ENCODE measurements at places on chromosomes 7 and 10.

- no peak for DNase-seq
These were observed 328.2 kb upstream of the MAGI2 start for GRCh38 chr7:79781716-79782115.

DNA sequence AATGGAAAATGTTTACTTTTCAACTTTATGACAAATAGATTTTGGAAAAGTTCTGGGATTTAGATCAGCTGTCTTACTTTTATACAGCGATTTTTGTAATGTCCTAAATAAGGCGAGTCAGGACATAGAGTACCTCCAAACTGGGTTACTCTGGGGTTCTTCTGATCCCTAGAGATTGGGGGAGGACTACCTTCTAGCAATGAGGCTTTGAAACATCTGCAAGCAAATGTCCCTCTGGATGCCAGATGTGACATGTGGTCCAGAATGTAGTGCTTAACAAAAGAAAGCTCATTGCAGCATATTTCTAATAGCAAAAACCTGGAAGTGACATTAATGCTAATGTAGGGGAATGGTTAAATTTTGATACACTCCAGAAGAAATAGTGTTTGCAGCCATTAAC lies 36.1 kb downstream of the ABRAXAS2 start:
- DNase-seq = no peak

- DNase-seq = no peak
These were observed 15.6 kb downstream of the ZRANB1 start for GRCh38 chr10:124957404-124957947.

GRCh38 chr10:104081998-104082397 lies 3.7 kb downstream of the COL17A1 start:
- DNase-seq = no peak

Data from activated effector memory CD4-positive, alpha-beta T cell treated with anti-CD3 and anti-CD28 coated beads, Interleukin-2, amount 50 U/mL, for 16 hours (primary cell).